Omental fat pad (tissue), 4 donors: ENCODE measurements at places on chromosomes 11 and 22. TPM values are rescaled to one million over a fixed set of nuclear protein-coding genes. Genes with fewer than 3 reads are reported as not detected.

GRCh38 chr11:69823641-69824265, 4.5 kb upstream of the FGF3 start:
- no peak for DNase-seq

SPA17 gene
- total RNA-seq: 2.8 TPM

TUBA8 gene
- 3.2 TPM for total RNA-seq

GRCh38 chr22:45006964-45007390, 2.8 kb downstream of the PHF21B start:
- DNase-seq: no peak

DNA sequence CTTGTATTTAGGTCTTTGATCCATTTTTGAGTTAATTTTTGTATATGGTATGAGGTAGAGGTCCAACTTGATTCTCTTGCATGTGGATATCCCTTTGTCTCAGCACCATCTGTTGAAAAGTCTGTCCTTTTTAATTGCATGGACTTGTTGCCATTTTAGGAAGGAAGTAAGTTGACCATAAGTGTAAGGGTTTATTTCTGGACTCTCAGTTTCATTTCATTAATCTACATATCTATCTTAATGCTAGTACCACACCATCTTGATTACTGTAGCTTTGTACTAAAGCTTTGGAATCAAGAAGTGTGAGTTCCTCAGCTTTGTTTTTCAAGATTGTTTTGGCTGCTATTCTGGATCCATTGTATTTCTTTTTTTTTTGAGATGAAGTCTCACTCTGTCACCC, 31.4 kb downstream of the CBL start:
- DNase-seq: no peak

DNA sequence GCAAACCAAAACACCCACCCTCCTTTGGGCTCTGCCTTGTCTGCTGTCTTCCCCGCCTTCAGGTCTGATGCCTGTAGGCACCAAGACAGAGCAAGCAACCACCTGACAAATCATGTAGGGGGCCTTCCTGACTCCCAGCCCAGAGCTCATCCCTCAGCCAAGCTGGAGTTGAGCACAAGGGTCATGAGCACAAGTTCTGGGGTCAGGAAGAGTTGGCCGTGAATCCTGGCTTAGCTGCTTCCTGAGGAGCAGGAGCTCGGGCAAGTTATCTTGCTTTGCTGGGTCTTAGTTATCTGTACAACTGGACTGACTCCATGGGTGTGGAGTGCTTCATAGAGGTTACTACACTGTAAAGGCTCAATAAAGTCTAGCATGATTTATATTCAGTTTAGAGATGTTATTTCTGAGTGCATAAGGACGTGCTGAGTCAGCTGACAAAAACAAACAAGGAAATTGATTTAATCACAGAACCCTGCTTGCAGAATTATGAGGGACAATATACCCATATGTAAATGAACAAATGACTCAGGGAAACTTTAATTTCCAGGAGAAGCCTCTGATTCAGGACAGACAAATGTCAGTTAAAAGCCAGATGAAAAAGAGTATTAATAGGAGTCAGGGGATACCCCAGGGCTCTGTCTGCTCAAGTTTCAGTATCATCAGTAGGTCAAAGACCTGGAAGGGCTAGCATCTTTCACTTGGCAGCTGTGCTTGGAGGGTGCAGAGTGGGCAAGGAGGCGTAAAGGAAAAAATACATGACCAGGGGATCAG, 15.0 kb upstream of the APOA1 start:
- no peak for DNase-seq
